ENCODE measurements at places on chromosomes 13 and 19.

DNA sequence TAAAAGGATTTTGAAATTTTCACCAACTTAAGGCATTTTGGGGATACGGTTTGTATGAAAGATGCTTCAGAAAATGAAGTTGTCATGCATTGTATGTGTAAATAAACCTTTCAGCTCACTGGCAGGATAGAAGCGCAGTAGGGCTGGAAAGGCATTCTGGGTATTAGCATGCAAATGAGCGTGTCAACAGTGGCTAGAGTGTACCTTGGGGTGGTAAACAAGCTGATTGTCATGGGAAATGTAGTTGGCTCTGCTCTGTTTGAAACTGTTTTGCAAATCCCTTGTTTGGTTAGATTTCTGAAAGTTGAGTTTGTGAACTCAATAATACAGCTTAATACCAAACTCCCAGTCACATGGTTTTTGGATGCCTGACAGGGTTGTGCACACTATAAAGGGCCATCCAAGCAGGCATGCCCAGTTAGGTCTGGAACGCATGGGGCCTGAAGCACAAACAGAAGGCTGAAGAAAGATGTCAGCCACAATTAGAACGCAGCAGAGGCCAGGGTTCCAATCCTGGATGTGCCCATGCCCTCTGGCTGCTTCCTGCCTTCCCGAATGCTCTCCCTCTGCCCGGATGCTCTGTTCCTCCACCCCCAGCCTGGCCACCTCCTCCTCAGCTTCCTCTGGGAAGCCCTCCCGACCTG lies 14.6 kb downstream of the GSX1 start:
- DNase-seq: peak; percentile 67

- DNase-seq: peak; percentile 92
Observed at GRCh38 chr13:78586706-78587105, 16.6 kb downstream of the POU4F1 start.

- DNase-seq: no peak
Observed at GRCh38 chr19:36986601-36987000, 70.5 kb downstream of the ZNF568 start.

DNA sequence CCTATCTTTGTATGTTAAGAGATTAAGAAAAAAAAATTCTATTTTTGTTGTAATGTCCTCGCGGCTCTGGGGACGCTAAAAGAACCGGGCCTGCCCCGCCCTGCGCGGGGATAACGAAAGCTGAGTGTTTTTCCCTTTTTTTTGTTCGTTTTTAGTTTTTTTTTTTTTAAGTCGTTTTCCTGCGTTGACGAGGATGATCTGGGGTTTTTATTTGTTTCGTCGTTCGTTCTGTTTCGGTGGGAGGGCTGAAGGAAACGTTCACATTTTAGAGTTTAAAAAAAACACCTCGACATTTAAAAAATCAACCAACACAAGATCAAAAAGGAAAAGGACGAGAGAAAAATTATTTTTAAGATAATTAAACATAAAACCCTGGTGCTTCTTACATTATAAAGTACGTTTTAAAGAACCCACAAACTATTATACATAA lies 5.6 kb downstream of the LYL1 start:
- DNase-seq: no peak

DNA sequence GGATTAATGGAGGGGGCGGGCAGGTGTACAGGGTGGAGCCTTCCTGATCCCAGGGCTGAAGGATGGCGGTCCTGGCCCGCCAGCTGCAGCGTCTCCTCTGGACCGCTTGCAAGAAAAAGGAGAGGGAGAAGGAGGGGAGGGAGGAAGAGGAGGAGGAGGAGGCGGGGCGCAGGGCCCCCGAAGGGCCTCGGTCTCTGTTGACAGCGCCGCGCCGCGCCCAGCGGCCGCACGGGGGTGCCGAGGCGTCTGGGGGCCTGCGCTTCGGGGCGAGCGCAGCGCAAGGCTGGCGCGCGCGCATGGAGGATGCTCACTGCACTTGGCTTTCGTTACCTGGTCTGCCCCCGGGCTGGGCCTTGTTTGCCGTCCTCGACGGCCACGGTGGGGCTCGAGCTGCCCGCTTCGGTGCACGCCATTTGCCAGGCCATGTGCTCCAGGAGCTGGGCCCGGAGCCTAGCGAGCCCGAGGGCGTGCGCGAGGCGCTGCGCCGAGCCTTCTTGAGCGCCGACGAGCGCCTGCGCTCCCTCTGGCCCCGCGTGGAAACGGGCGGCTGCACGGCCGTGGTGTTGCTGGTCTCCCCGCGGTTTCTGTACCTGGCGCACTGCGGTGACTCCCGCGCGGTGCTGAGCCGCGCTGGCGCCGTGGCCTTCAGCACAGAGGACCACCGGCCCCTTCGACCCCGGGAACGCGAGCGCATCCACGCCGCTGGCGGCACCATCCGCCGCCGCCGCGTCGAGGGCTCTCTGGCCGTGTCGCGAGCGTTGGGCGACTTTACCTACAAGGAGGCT lies at the start of gene PPM1N:
TSS of gene PPM1N (plus strand) at position 33 of the 785 bp plus-strand sequence. CDS start at position 63, 30 bp downstream.
- peak; percentile 83 for DNase-seq

DNA sequence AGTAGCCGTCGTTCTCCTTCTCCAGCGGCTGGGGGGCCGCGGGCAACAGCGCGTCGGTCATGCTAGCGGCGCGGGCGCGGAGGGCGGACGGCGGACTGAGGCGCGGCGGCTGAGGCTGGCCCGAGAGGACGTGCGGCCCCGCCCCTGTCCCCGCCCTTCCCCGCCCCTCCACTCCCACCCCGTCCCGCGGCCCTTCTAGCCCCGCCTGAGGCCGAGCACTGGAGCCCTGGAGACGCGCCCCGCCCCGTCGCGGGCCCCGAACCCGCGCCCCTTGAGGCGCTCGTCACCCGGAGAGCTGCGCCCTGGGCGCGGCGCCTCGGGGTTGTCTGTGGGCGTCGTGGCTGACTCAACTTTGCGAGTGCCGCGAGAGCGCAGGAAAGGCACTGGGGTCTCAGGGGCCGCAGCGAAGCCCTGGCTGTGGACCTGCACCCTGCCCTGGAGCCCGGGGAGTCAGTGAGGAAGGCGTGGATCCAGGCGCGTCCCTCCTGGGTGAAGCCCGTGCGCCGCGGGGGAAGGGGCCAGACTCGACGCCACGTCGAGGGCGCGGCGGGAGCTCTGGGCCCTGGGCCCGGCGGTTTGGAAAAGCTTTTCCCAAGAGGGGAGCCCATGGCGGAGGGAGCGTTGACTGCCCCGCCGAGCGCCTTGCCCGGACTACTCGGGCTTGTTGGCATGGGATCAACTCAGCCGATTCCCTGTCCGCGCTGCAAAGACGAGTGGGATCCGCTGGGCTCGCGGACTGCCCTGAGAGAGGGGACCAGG lies at the start of gene RHPN2:
TSS of gene RHPN2 (minus strand) at position 97 of the 759 bp plus-strand sequence. CDS start at position 61, 36 bp downstream.
- DNase-seq: peak; percentile 92

- DNase-seq: peak; percentile 95
Observed at GRCh38 chr13:53200498-53201453, 172.2 kb downstream of the OLFM4 start.

- peak; percentile 49 for DNase-seq
Observed at GRCh38 chr19:12202250-12202649, 39.4 kb downstream of the ZNF136 start.

DNA sequence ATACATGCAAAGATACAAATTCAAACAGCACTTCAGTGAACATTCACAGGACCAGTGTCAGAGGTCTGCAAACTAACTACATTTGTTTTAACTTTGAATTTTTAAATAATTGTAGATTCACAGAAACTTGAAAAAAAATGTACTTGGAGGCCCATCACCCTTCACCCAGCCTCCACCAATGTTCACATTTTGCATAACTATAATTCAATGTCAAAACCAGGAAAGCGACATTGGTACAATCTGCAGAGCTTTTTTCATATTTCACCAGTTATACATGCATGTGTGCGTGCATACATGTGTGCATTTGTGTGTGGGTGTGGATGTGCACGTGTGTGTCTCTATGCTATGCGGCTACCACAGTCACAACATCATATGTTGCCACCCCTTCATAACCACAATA lies 18.9 kb downstream of the CEACAM3 start:
- no peak for DNase-seq

DNA sequence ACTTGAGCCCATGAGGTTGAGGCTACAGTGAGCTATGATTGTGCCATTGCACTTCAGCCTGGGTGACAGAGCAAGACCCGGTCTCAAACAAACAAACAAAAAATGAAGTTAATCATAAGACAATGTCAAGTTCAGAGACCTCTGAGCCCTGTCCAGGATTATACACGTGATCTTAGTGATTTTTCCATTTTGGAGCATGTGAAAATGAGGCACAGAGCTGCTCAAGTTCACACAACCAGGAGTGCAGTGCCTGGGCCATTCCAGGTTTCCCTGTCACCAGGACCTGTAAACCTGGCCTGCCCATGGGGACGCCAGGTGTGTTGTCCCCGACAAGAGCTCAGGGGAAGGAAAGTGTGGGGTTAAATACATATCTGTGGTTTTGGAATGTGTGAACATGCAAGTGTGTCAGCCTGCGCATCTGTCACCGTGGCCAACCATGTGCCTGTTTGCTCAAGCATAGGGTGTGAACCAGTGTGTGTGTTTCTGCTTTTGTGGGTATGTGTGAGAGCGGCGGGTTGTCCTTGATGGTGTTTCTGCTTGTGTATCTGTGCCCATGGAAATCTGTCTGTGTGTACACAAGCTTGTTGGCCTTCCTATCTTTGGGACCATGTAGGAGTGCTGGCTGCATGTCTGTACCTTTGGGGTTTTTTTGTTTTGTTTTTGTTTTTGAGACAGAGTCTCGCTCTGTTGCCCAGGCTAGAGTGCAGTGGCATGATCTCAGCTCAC lies 1.5 kb upstream of the FXYD1 start:
- no peak for DNase-seq

DNA sequence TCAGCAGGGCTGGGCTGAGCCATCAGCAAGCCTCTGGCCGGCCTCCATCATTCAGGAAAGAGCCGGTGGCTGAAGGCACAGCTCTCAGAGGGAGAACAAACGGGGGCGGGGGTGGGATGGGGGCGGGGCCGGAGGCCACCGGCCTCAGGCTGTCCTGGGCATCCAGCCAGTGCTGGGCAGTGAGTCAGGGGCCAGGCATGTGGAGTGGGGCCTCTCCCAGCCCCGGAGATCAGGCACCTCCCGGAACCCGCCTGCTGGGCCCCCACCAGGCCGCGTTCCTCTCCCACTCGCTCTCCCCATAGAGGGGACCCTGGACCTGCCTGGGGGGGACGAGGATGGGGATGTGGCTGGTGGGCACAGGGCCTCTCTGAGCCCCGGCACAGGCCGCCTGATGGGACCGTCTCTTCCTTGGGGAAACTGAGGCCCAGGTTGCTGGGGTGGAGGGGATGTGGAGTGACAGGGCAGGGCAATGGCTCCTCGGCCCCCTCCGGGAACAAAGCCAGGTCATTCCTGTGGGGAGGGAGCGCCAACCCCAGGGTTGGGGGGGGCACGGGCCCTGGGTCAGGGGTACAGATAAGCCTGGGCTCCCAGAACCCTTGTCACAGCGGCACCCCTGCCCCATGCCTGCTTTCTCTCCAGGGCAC lies 12.9 kb downstream of the SPC24 start:
- DNase-seq: peak; percentile 94

- DNase-seq: no peak
Observed at GRCh38 chr13:30364876-30365275, 57.4 kb upstream of the UBE2L5 start.

DNA sequence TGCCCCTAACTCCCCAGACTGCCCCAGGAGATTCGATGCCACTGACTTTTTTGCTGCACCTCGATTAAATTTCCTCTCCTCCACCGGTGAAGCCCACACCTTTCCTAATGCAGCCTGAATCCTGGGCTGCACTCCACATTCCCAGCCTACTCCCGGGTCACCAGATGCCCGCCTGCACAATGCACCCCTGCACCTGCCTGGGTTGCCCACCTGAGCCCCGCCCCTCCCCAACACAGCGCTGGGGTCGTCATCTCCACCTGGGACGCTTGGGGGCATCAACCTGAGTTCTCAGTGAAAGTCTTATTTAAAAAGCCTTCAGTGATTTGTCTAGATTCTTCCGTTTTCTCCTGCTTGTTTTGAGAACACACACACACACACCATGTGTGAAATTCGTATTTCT lies 24.5 kb upstream of the DPP9 start:
- no peak for DNase-seq

- no peak for DNase-seq
Observed at GRCh38 chr19:42201489-42202289, 15.8 kb downstream of the DEDD2 start.

- no peak for DNase-seq
Observed at GRCh38 chr13:101627556-101627943, 175.1 kb downstream of the ITGBL1 start.

- DNase-seq: no peak
Observed at GRCh38 chr13:48641404-48641803, 12.3 kb upstream of the CYSLTR2 start.

DNA sequence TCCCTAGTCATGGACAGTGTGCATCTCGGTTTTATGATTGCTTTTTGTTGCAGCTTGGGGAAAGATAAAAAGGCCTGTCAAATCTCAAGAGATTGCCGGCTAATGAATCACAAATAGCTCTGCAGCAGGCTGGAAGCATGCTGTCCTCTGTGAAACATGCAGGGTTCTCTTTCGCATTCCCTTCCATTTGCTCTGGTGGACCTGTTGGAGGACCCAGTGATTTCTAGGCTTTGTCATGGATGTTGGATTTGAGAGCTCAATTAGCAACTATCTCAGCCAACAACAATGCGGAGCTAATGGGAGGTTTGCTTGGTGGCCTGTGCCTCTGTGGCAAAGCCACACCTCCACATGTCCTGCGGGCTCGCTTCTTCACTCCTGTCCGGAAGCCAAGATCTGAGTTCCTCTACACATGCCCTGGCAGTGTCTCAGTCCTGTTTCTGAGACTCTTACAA lies 418.1 kb upstream of the ARGLU1 start:
- DNase-seq: peak; percentile 84

DNA sequence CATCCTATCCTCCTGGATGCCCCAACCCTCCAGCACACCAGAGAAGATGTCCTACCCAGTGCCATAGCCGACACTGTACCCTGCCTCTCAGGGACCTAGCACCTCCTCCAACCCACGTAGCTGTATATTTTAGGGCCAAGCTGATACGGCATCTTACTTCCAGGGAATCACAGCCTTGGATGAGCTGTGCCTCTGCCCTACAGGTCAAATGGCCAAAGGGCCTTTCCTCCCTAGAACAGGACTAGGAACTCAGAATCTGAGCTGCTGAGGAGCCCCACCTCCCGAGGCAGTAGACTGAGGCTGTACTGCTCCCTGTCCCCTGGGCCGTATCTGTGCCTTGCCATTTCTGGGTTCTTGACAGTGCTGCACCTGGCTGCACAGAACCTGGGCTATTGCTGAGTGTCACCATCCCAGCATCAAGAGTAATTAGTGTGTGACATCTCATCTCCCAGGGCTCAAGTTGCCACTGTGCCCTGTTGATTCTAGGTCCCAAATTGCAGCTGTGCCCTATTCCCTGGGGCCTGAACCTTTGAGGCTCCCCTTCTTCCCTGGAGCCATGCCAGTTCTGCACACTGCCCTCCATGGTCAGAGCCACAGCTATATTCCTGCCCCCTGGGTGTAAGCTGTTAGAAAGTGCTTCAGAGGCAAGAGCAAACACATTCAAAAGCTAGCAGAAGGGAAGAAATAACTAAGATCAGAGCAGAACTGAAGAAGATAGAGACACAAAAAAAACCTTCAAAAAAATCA lies 41.0 kb downstream of the VWA8 start:
- no peak for DNase-seq

- no peak for DNase-seq
Observed at GRCh38 chr13:40672765-40673397, 6.4 kb upstream of the FOXO1 start.

Data from endodermal cell (in vitro differentiated cells).